NCI-H1092 (cell line): ENCODE measurements at places on chromosomes 7 and 10.
A peak's percentile ranks its signal among the peaks of the same experiment; 100 is the strongest.

- DNase-seq, result no peak
Observed at GRCh38 chr10:33739031-33739430, 404.6 kb upstream of the NRP1 start.

DNA sequence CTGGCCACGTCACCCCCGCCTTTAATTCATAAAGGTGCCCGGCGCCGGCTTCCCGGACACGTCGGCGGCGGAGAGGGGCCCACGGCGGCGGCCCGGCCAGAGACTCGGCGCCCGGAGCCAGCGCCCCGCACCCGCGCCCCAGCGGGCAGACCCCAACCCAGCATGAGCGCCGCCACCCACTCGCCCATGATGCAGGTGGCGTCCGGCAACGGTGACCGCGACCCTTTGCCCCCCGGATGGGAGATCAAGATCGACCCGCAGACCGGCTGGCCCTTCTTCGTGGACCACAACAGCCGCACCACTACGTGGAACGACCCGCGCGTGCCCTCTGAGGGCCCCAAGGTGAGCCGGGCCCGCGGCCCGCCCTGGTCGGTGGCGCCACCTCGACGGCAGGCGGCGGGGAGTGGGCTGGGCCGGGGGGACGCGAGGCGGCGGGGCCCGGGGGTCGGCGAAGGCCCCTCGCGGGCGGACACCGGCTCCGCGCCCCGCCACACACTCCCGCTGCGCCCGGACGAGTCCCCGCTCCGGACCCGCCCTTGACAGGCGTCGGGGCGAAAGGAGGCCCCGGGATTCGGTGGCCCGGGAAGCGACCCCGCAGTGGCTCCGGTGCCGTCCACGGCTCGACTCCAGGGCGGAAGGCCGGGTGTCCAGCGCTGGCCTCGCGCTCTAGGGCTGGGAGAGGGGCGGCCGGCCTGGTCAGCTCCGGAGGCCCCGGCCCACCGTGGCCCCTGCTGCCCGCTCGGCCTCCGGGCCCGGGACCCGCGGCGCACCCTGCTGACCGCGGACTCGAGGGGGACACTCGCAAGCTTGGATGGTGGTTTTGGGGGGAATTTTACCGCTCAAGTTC lies 557 bp downstream of the BAG3 start:
- DNase-seq, result no peak

DNA sequence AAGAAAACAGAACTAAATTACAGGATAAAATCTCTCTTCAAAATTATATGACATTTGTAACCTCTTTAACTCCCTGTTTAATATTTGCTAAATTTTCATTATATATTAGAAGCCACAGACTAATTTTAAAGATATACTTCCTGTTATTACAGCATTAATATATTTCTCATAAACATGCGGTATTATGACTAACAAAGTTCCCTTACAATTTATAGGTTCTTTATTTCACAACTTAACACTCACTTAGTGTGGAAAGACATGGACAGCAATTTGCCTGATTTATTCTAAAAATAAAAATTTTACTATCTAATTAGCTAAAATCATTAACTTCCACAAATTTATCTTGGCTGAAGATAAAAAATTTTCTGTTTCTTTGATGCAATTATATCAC lies 29.0 kb downstream of the CTNNA3 start:
- DNase-seq, result no peak

- no peak for DNase-seq
Observed at GRCh38 chr7:24464861-24465260, 108.4 kb upstream of the PALS2 start.

DNA sequence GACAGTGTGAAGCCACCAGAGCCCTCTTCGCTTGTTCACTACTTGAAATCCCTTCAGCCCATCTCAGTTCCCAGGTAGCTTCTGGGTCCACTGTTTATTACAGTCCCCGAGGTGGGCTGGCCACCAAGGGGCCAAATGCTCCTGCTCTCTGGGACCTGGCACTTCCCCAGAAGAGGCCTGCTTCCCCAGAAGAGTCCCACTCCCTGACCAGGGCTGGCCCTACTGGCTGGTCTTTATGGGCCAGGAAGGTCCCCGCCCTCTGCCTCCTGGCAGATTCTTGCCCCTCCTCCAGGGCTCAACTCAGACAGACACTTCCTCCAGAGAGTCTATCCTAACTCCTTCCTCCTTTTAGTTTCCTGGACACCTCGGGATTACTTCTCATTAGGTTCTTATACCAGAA lies 70.7 kb upstream of the LRRC18 start:
- no peak for DNase-seq

DNA sequence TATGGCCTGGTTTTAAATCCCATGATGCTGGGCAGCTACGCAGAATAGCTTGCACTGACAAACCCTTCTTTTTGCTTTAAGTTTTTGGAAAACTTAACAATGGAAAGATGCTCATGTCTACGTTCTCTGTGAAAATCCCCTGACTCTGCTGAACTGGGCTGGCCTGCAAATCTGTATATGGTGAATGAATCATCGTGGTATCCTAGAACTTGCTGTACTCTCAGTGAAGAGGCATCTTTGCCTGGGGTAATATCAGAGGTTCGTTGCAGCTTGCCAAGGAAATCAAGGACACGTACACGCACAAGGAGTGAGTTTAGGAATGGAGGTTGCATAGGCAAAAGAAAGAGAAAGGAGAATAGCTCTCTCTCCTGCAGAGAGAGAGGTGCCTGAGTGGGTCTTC lies 382.0 kb upstream of the ADARB2 start:
- no peak for DNase-seq

DNA sequence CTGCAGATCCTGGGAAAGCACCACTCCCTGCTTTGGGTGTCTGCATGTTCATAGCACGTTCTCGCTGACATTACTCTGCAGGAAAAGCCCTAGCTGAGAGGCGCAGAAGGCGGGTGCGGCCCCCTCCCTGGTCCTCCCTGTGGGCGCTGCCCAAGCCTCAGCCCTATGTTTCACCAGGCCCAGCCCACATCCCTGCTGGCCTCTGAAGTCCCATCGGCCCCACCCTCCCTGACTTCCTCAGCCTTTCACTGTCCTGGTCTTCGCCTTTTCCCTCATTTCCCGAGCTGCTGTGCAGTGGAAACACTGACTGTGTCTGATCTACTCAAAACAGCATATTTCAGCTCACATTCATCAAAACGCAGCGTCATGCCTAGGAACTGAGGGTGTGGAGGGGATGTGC lies 36.3 kb upstream of the DIP2C start:
- no peak for DNase-seq

DNA sequence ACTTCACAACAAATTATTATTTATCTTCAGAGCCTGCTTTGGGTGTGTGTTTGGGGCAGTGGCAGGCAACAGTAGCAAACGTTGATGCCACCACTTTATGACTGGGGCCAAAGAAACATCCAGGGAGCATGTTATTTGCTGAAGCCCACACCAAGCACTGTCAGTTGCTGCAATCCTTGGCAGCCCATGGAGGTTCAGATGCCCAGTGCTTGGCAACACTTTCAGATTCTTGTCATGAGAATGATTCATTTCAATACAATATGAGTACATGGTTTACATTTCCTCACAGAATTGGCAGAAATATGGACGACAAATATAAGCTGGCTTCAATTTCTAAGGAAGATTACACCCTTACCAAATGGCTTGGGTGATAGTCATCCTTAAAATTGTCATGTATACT lies 46.5 kb upstream of the GLI3 start:
- DNase-seq, result no peak

GRCh38 chr10:87845624-87845998 lies 17.7 kb downstream of the KLLN start:
- DNase-seq, result no peak

DNA sequence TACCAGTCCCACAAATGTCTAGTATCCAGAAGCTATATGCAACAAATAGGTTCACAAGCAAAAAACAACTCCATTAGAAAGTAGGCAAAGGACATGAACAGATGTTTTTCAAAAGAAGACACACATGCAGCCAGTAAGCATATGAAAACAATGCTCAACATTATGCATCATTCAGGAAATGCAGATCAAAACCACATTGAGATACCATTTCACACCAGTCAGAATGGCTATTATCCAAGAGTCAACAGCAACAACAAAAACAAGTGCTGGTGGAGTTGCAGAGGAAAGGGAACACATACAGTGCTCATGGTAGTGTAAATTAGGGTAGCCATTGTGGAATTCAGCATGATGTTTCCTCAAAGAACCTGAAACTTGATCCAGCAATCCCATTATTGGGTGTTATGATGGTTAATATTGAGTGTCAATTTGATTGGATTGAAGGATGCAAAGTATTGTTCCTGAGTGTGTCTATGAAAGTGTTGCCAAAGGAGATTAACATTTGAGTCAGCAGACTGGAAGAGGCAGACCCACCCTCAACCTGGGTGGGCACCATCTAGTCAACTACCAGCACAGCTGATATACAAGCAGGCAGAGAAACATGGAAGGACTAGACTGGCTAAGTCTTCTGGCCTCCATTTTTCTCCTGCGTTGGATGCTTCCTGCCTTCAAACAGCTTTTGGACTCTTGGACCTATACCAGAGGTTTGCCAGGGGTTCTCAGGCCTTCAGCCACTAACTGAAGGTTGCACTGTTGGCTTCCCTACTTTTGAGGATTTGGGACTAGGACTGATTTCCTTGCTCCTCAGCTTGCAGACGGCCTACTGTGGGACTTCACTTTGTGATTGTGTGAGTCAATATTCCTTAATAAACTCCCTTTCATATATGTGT lies 218.4 kb upstream of the SEMA3D start:
- DNase-seq, result no peak

- DNase-seq, result peak; percentile 3
Observed at GRCh38 chr10:25226775-25227682, 52.2 kb downstream of the GPR158 start.

GRCh38 chr7:101729241-101729883 lies 88.1 kb upstream of the CUX1 start:
- DNase-seq, result no peak

GRCh38 chr10:42690449-42691360 lies 52.3 kb upstream of the ZNF33B start:
- DNase-seq, result peak; percentile 22

- DNase-seq, result no peak
Observed at GRCh38 chr10:34584164-34584563, 230.9 kb downstream of the PARD3 start.

GRCh38 chr7:114865564-114865963 lies 56.3 kb upstream of the MDFIC start:
- no peak for DNase-seq

DNA sequence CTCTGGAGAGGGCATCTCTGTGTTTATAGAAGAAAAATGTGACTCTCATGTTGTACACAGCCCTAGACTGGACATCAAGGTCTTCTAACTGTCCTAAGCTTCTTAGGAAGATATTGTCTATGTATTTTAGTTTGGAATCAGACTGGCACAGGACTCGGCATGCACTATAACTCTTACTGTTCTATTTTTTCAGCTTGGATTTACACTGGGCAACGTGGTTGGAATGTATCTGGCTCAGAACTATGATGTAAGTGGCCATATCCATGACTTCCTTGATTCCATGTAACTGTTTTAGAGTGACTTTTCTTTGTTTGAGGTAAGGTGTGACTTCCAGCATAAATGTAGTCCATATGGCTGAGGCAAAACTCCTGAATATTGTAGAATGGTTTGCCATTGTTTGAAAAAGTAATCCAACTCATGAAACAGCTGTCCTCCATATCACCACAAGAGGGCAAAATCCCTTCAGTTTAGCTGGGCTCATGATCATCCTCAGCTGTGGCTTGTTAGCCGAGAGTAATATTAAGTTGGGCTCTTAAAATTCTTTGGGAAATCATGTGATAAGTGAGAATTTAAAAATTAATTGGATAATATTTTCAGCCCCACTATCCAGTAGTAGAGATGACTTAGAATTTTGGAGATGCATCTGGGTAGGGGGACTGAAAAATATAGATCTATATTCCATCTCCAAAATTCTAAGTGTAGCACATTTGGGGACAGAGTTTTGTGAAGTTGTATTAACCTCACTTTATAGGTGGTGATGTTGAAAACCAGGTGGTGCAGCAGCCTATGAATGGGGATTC lies 10.4 kb downstream of the STMP1 start:
- DNase-seq, result peak; percentile 40

DNA sequence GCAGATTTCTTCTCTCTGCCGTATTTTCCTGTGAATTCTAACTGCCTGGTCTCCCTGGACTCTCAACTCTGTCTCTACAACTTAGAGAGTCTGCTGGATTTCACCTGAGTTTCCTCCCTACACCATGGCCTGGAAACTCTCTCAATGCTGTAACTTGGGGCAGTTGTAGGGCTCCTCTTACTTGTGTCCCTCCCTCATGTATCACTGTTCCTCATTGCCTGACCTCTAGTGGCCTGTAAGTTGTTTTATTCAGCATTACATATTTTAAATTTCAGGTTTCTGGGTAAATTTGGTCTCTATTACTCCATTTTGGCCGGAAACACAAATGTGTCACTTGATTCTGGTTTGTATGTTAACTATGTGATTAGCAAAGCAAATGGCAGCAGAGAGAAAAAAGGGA lies 70.9 kb downstream of the DYNC1I1 start:
- DNase-seq, result no peak

DNA sequence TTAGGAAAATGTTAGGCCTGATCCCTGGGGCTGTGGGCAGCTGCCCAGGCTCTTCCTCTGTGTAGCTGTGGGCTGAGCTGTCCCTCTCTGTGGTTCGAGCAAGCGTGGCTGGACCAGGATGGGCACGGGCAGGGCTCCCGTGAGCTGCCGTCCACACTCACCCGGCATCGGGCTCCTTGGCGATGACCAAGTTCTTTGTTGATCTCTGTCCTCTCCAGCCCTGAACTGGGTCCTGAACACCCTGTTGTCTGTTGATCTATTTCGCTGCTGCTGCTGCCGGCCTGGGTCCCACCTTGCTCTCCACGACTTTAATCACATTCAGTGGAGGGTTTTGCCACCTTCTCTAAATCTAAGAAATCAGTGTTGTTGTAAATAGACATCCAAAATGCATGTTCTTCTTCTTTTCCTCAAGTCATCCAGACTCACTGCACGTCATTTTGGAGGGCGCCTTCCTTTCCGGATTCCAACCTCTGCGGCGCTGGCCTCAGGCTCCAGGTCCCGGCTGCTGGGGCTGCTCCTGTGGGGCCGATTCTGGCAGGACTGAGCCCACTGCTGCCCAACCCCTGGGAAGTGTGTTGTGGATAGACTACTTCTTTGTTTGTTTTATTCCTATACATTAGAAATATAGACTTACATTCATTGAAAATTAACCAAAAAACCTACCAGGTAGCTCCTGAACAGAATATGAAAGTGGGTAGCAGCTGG lies 100.6 kb downstream of the DYNC2I1 start:
- DNase-seq, result no peak

GRCh38 chr7:40907286-40907685 lies 772.5 kb downstream of the SUGCT start:
- no peak for DNase-seq

- DNase-seq, result no peak
Observed at GRCh38 chr7:1542841-1543747, 12.6 kb downstream of the MAFK start.

GRCh38 chr10:4208499-4208898 lies 423.5 kb upstream of the KLF6 start:
- no peak for DNase-seq

DNA sequence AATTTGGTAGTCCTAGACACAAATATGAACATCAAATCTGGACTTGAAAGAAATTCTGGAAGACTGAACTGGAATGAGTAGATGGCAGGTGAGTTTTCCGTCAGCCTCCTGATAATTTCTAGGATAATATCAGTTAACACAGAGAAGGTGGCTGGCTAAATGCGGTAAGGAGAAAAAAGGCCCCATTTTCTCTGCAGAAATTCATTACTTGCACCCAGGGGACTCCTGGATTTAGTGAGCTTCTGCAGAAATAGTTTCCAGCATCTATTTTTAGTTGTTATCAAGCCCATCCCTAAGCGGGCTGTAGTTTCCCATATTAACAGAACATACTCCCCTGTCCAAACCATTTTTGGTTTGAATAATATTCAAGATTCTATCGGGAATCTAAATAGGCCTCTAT lies 181.9 kb upstream of the TCERG1L start:
- DNase-seq, result no peak

GRCh38 chr7:109376576-109376975 lies 806.9 kb downstream of the DNAJB9 start:
- DNase-seq, result no peak
